ENCODE measurements at places on chromosomes 7 and 10. TPM values are rescaled to one million over a fixed set of nuclear protein-coding genes. Genes with fewer than 3 reads are reported as not detected.

DNA sequence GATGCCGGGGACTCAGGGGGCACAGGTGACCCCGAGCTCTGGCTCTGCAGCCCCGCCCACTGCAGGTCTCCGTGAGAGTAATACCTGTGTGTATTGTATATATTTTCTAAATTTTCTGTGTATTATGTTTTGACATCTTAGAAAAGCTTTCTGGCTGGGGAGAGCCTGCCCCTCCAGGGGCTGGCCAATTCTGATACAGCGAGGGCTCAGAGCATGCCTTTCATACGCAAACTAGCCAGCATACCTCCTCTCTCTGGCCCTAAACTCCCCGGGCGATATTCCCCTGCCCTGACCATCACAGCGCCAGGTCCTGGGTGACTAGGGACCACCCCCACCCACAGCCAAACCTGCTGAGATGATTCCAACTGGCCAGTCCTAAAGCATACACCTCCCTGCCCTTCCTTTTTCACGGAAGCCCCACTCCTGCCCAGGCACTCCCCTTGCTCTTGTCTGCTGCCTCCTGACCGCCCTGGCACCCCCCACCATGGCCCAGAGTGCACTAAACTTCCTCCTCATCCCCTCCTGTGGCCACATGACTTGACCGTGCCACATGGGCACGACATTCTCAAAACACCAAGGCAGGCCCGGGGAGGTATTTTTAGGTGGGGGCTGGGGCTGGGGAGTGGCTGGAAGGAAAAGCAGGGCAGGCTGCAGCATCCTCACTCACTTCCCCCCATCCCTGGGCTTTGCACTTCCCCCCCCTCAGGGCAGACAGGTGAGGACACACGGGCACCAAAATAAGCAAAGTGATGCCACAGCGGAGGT lies 61.5 kb downstream of the INSIG1 start:
- no peak for DNase-seq

- no peak for DNase-seq
These were observed 42.3 kb upstream of the SGCE start for GRCh38 chr7:94698275-94698674.

- no peak for DNase-seq
These were observed 153.4 kb upstream of the FEZF1 start for GRCh38 chr7:122457969-122458368.

- DNase-seq: no peak
These were observed 1.1 kb upstream of the LBX1 start for GRCh38 chr10:101230183-101230917.

GRCh38 chr7:65946904-65947303 lies 35.1 kb downstream of the GUSB start:
- DNase-seq: no peak

GRCh38 chr7:91411060-91411459 lies 146.8 kb downstream of the FZD1 start:
- DNase-seq: no peak

DNA sequence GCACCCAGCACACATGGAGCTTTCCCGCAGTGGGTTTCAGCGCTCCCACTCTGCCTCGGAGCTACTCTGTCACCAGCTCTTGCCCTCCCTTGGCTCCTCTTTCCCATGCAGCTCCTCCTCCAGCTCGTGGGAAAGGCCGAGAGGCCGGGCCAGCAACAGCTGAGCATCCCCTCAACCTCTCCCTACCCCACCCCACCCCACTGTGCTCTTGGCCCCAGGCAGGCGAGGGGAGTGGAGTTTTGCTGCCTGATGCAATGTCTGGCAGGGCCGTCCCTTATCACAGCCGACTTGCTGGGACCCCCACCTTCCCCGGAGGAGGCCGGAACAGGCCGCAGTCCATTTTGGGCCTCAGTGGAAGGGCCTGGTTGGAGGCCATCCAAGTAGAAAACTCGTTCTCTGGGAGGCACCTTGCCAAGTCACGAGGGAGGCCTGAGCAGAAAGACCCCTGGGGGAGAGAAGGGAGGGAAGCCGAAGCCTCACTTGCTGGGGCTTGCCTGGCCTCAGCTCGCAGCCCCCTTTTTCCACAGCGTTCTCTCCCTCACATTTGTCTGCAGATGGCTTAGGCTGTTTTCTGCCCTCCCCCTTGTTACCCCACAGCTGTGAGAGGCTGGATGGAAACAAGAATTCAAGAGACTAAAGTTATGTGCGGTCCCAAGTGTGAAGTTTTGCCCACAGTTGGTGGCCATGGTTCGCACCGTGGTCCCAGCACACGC lies 35.3 kb downstream of the CHST3 start:
- DNase-seq: peak; percentile 83

PNLIPRP2 gene
- total RNA-seq: not detected

MACROH2A2 gene
- 125 TPM for total RNA-seq

PIP4K2A gene
- total RNA-seq: 33.6 TPM

DNAH11 gene
- total RNA-seq: 0.80 TPM

TMEM184A gene
- total RNA-seq: 5.0 TPM

PON3 gene
- not detected for total RNA-seq

PRLHR gene
- not detected for total RNA-seq

All from mesothelial cell of epicardium (in vitro differentiated cells).